ENCODE measurements at places on chromosomes 1 and 21. TPM values are rescaled to one million over a fixed set of nuclear protein-coding genes. Genes with fewer than 3 reads are reported as not detected.

Gene FMO5
- 1.1 TPM for total RNA-seq

Gene OR2C3
- total RNA-seq = not detected

Gene SFN
- not detected for total RNA-seq

Gene FCER1A
- not detected for total RNA-seq

Gene MASP2
- not detected for total RNA-seq

Gene UMODL1
- not detected for total RNA-seq

Measured in thoracic aorta endothelial cell (primary cell).